Hematopoietic multipotent progenitor cell treated with erythropoietin and hydrocortisone succinate and interleukin-3 and kit ligand, for 15 days (in vitro differentiated cells): ENCODE measurements at places on chromosomes 6 and 20.

DNA sequence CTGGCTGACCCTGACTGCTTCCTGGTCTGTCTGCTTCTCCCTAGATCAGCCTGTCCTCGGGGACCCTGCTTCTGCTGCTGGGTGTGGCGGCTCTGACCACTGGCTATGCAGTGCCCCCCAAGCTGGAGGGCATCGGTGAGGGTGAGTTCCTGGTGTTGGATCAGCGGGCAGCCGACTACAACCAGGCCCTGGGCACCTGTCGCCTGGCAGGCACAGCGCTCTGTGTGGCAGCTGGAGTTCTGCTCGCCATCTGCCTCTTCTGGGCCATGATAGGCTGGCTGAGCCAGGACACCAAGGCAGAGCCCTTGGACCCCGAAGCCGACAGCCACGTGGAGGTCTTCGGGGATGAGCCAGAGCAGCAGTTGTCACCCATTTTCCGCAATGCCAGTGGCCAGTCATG, 6.3 kb downstream of the NRSN2 start:
- DNase-seq: no peak

DNA sequence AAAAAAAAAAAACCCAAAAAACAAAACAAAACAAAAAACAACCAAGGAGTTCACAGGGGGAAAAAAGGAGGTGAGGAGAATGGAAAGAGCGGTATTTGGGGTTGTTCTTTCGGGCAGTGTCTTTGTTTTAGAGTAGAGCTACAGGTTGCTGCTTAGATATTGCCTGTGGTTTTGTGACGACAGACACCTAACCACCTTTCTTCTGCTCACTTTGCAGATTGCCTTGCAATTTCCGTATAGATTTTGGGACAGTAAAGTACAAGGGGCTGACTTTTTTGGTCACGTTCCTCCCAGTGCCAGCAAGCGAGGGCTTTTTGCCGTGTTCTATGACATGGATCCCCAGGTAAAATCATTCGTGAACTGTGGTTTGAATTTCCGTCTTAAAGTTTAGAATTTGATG, 50.9 kb downstream of the DEK start:
- no peak for DNase-seq

GRCh38 chr6:17957904-17958620, 29.4 kb downstream of the KIF13A start:
- DNase-seq: no peak

GRCh38 chr6:116761779-116762178, 3.7 kb downstream of the FAM162B start:
- DNase-seq: no peak

DNA sequence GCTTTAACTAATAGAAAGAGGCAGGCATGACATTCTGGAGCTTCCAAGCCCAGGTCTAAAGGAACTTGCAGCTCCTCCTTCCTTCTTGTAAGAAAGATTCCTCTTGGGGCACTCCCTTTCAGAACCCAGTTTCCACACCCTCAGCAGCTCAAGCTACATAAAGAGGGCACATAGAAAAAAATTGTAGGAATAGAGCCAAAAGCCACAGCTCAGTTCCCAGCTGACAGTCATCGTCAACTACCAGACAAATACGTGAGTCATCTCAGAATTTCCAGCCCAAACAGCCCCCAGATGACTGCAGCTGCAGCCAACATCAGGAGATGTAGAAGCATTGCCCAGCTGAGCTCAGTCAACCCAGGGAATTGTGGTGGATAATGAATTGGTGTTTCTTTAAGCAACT, 349.8 kb upstream of the ARID1B start:
- DNase-seq: no peak

- DNase-seq: peak; percentile 23
Measured at GRCh38 chr6:83221889-83222479, 28.8 kb downstream of the RWDD2A start.

DNA sequence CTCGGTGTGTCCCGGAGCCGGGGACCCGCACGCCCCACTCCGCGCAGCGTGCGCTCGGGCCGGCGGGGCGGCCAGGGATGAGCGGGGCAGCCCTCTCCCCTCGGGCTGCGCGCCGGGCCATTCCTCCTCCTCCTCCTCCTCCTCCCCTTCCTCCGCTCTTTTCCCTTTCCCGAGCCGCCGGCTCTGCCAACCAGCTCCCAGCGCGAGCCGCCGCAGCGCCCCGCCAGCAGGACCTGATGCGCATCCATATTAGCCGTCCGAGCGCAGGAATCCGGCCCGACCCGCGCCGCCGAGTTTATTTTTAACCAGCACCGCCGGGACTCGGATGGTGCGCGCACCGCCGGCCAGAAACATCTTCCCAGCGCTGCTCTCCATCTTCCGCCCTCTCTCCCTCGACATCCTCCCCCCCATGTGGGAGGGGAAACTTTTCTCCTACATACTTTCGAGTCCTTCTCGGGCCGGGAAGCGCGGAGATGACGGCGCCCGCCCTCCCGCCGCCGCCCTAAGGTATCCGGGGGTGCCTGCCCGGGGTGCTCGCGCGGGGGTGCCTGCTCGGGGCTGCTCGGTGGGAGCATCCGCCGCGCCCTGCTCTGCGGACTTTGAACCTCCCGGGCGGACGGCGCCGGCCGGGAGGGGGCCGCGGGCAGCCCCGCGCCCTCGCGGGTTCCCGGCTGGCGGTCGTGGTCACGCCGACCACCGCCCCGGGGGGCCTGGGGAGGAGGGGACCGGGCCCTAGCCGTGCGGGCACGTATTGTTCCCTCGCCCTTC, 619 bp downstream of the RREB1 start:
- DNase-seq: no peak

DNA sequence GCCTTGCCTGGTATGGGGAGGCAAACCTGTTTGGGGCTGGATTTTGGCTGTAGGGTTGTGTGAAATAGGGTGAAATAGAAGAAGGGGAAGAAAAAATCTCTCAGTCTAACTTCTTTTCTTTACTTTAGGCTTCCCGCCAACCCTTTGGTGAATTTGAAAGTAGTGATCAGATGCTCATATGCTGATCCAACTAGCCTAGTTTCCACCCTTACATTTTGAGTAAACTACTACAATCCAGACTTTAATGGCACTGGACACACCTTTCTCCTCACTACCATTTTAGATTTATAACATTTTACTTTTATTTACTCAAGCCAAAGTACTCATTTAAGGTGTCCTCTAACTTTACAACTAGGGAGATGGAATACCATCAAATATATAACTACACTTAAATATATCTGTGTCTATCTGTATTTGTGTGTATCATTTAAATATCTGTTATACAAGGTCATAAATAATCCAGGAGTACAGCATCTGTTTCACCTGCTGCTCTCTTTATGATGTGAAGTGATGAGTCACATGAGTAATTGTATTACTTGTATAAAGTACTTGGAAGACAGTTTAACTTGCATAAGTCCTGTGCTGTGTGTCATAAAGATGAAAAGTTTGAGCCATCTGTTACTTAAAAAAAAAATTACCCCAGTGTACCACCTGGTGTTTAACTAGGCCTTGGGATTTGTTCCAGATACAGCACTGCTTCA, 172.1 kb downstream of the CDKAL1 start:
- DNase-seq: no peak

DNA sequence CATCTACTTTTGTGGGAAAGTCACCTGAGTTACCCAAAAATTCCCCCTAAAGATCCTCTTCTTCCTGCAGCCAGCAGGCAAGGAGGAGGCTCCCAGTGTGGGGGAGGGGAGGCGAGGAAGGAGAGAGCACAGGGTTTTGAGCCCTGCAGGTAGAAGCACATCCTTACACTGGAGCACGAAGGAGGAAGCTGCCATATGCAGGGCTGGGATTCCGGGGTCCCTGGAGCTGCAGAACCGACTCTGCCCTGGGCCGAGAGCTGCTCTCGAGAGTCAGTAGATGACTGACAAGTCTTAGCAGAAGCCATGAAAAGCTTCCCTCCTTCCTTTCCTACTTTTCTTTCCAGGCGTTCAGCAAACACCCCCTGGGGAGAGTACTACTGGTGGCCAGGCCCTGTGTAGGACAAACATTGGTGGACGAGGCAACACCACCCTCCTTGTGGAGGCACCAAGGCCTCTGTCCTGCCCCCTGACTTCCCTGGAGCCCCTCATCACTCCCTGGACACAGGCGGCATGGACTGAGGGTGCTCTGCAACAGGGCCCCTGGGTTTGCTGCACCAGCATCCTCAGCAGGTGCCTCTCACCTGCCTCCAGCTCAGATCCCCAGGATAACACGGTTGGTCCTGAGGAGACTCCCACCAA, 211.7 kb upstream of the CST7 start:
- DNase-seq: no peak

- DNase-seq: no peak
Measured at GRCh38 chr6:84218091-84218490, 9.4 kb downstream of the CEP162 start.

- DNase-seq: no peak
Measured at GRCh38 chr6:11771473-11772048, 7.0 kb downstream of the ADTRP start.

DNA sequence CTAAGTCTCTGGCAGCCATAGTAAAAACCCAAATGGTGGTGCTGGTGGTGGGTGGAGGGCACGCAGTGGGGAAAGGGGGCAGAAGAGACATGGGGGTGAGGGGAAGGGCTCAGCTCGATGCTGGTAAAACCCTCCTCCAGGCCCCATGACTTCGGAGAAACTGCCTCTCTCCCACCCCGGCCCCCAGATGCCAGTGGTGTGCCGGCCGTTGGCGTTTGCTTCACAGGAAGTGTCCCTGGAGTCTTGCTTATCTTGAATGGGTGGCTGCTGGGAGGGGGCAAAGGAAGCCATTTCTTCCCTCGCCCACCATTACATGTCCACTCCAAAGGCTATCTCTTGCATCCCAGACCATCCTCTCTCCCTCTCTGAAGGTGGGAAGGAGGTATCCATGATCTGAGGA, 25.4 kb downstream of the VEGFA start:
- DNase-seq: no peak

GRCh38 chr6:138833816-138834539, 38.1 kb downstream of the ECT2L start:
- DNase-seq: no peak

- DNase-seq: no peak
Measured at GRCh38 chr6:27394073-27394472, 5.5 kb downstream of the ZNF391 start.

GRCh38 chr6:40210628-40211056, 276.4 kb upstream of the MOCS1 start:
- no peak for DNase-seq

DNA sequence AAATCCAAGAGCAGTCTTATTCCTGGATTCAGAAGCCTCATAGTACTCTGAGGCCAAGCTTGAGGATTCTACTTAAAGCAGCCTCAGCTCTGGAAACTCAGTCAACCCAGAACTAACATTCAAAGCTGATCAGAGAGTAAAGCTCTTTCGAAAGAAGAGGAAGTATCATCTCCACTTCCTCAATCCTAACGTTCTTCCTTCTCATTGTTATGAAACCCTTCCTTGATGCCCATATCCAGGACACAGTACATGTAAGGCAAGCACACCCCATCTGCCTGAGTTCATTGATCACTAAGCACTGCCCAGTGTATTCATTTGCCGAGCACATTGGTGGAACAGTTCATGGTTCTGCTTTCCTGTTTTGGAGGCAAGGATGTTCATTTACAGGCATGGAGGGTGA, at the start of gene IPCEF1:
Gene IPCEF1, minus strand, starts transcription at position 114 of the 400 bp plus-strand sequence. CDS start 90,856 bp downstream, outside the sequence.
- DNase-seq: no peak

DNA sequence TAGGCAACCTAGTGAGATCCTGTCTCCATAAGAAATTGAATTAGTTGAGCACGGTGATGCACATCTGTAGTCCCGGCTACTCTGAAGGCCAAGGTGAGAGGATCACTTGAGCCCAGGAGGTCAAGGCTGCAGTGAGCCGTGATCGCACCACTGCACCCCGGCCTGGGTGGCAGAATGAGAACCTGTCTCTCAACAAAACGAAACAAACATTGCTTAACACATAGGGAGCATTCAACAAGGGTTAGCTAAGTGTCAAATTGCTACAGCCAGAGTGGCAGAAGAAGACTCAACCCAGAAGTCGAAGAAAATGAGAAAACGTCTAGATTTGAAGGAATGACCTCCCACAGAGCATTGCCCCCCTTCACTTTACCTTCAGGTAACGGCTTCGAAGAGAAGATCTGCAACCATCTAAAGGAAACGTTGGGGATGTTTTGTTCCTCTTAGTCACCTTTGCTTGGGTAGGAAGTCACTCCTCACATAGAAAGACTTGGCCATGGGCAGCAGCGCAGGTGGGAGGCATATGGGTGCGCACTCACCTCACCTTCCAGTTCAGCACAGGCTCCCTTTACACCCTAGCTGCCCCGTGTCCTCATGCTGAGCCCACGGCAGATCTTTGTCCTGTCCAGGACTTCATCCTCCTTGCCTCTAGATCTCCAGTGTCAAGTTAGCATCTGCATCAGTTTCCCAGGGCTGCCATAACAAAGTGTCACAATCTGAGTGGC, 63.7 kb upstream of the SHLD1 start:
- DNase-seq: no peak

DNA sequence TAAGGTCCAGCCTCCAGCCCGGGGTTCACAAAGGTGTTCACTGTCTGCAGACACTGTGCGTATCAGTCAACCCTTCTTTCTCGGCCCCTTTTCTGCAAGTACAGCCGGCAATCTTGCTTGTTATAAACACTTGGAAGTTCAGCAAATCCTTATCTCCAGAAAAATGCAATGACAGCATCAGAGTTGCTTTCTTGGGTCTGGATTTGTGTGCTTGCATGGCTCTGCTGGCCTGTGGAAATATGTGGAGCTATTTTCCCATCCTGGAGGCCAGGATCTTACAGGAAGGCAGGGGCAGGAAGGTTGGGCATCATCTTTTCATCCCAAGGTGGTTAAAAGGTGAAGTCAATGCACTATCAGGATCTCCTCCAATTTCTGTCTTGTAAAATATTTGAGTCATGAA, 100.3 kb downstream of the SMOC2 start:
- DNase-seq: no peak

DNA sequence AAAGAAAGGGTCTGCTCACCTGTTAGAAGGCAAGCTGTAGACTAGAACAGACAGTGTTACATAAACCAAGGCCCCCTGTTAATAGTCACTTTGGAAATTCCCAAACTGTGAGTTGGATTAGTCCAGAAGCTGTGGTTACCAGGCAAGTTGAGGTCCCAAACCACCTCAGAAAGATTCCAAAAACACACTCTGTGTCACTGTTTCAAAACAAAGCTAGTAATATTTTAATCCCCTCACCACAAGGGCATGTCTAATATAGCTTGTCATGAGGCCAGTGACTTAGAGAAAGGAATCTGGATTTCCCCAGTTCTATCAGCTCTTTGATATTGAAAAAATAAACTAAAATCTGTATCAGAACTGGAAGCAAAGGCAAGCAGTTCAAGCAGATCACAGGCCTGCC, 244.6 kb downstream of the HAO1 start:
- no peak for DNase-seq

- no peak for DNase-seq
Measured at GRCh38 chr6:130164251-130164650, 58.5 kb downstream of the SAMD3 start.

DNA sequence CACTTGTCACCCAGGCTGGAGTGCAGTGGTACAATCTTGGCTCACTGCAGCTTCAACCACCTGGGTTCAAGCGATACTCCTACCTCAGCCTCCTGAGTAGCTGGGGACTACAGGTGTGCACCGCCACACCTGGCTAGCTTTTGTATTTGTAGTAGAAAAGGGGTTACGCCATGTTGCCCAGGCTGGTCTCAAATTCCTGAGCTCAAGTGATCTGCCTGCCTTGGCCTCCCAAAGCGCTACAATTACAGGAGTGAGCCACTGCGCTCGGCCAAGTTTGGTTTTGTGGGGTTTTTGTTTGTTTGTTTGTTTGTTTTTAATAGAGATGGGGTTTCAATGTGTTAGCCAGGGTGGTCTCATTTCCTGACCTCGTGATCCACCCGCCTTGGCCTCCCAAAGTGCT, 12.3 kb downstream of the LOC128125822 start:
- no peak for DNase-seq

- no peak for DNase-seq
Measured at GRCh38 chr6:1079525-1079924, 232.4 kb upstream of the FOXQ1 start.
